GM23338 (cell line): ENCODE measurements at places on chromosomes 4 and X.

DNA sequence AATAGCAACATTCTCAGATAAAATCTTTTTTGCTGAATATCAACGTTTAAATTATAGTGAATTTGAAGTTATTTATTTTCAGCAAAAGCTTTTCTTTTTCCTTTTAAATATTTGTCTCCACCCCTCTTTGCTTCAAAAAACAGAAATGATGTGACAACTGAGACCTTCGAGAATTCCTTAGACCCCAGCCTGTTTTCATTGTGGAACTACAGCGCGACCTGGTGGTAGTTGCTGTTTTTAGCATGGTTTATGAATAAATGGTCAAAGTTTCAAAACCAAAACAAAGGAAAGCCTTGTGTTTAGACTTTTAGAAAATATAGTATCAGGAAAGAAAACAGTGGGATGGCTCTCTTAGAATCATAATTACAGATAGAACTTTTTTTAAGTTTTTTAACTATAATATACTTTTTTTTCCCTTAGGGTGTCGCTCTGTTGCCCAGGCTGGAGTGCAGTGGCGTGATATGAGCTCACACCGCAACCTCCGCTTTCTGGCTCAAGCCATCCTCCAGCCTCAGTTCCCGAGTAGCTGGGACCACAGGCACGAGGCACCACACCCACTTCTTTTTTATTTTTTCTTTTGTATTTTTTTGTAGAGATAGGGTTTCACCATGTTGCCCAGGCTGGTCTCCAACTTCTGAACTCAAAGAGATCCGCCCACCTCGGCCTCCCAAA, 26.8 kb upstream of the TMEM184C start:
- DNase-seq: peak; percentile 82

DNA sequence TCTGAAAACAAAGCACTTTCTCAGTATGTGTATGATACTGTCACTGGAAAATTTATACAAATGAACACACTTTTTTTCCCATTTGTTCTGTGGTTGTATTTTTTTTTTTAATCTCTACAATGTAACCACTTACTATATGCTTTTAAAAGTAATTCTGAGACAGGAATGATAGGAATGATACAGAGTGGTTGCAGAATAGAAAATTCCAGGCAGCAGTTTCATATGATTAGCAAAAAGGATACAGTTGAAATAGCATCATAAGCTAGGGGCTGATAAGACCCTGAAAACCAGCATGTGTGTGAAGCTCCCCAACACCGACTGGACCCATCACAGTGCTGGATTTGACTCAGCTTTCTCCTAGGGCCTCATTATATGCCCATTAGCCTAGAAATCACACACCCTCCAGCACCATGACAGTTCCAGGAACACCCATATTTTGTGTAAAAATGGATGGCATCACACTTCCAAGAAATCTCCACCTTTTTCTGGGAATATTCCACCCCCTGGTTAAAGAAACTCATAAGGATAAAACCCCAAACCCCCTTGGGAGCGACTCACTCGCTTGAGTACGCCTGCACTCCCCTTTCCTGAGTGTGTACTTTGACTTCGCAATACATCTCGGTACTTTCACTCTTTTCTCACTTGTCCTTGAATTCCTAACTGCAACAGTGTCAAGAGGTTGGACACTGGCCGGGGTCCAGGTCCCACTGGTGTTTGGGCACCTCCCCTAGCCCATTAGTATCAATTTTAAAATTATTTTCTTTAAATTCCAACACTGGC, 77.4 kb upstream of the AGA start:
- no peak for DNase-seq

DNA sequence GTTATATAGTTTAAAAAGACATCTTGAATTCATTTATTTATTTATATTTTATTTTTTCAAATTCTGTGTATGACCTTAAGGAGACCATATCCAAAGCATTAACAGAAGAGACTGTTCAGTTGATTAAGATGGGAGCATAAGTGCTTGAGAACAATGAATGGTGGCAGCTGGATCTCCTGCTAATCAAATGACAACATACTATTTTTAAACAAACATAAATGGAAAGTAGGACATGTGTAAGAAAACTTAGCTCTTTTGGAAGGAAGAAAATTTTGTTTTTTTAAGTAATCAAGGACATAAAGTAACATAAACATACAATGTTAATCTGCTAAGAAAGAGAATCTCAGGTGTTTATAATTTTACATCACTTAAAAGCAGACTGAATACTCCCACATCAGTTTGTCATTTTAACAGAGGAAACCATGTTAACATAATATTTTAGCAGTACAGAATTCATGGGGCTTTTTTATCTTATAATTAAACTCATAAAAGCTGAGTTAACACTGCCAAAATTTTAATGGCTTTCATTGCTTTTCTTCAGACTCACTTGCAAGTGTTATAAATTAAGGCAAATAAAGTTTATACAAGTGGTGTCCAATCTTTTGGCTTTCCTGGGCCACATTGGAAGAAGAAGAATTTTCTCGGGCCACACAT, 95.1 kb downstream of the MAD2L1 start:
- DNase-seq: no peak

DNA sequence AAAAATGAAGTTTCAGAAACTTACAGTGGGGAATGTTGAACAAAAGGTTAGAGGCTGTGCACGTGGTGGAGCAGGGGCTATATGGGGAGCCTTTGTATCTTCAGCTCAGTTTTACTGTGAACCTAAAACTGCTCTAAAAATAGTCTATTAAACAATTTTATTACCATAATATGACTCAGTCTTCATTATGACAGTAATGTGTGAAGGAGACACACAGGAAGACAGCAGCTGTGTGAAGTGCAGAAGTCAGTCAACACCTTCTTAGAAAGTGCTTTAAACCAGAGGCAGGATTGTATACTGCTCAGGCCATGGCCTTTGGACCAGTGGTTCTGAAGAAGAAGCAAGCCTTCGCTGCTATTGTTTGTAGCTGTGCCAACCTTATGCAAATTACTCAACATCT, 89.7 kb downstream of the ARHGAP10 start:
- DNase-seq: no peak

GRCh38 chrX:13367950-13368349, 48.1 kb upstream of the ATXN3L start:
- DNase-seq: no peak

GRCh38 chr4:115664285-115664684, 550.9 kb upstream of the NDST4 start:
- DNase-seq: peak; percentile 27

DNA sequence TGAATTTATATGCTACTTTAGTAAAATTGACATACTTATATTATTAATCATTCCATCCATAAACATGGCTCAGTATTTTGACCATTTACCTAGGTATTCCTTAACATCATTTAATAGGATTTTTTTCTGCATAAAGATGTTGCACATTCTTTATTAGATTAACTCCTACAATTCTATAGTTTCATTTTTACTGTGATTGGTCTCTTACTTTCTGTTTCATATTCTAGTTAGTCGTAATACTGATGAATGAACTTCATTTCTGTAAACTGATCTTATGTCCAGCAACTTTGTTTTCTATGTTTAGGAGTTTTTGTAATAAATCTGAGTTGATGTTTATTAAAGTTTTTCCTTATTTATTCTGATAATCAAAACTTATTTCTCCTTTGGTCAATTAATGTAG, 278.2 kb upstream of the CXXC4 start:
- no peak for DNase-seq

GRCh38 chr4:161101881-161102280, 1061.9 kb downstream of the FSTL5 start:
- DNase-seq: no peak

DNA sequence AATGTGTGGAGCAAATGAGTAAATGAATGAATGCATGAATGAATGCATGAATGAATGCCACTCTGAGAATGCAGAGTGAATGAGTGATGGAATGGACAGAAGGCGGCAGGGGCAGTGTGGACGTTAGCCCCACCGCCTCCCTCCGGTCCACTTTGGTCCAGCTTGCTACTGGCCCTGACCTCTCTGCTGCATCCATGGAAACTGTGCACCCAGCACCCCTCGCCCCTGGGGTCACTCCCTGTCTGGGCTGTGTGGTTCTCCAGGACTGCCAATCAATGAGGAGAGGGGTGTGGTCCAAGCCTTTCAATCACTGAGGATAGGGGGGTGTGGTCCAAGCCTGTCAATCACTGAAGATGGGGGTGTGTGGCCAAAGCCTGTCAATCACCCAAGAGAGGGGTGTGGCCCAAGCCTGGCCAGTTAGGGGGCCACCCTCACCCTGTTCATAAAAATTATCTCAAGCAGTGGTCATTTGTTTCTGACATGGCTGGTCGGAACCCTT, 39.2 kb upstream of the ASMTL start:
- peak; percentile 94 for DNase-seq
